ENCODE measurements at places on chromosomes 12 and 14.

DNA sequence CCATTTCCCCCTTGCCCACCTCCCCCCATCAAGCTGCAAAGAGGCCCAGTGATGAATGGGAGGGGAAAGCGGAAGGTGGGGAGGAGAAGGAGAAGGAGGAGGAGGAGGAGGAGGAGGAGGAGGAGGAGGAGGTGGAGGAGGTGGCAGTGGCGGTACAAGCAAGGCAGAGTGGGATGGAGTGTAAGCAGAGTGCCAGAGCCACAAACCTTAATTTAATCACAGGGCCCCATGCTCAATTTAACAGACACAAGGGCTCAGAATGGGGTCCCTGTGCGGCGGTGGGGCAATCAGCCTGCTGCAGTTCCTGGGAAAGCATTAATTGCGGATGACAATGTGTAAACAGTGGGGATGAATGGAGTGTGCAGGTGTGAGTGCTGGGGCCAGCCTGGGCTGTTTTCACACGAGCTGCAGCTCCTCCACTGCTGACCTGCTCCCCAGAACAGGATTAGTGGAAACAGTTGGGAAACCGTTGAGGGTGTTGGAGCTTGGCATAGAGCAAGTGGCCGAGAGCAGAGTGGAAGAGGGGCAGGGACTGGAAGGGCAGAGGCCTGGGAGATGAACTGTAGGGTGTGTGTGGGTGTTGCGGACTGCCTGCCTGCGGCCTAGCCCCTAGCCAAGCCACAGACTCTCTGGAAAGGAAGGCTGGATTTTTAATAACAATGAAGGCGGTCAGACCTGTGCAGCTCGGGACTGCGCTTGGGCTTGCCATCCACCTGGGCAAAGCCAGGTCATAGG lies 36.4 kb upstream of the SMOC1 start:
- DNase-seq, result no peak

DNA sequence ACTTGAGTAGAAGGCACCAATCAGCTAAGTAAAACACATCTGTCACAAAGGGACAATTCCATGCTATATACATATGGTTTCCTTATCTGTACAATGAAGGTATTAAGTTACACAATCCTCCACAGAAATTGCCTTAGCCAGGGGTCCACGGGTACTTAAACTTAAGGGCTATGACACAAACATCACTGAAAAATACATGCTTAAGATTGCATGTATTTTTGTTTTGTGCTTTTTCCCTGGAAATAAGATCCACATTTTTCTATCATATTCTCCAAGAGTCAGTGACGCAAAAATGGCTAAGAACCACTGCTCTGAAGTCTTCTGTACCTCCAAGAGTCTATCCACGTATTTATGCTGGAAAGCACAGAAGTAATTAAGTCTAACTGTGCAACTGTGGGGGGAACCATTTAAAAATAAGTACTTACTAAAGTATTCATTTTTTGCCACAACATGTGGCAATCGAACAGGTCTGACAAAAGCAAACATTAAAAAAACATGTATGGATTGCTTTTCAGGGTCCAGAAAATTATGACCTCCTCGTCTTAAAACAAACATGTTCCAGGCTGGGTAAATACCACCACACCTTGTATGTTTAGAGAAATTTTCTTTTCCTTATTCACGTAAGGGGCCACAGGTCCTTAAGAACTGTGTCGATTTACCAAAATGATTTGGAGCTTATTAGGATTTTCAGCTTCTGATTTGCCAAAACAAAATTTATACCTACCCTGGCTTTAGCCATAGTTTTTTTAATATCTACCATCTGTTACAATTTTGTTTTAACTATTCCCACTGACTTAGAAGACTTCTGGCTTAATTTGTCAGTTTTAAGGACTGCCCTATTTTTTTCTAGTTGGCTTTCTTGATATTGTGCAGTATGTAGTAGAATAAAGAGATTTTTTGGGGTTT lies 2.8 kb downstream of the SLC38A2 start:
- no peak for DNase-seq

- DNase-seq, result no peak
Measured at GRCh38 chr12:92987846-92988621, 58.9 kb upstream of the EEA1 start.

- no peak for DNase-seq
Measured at GRCh38 chr12:120944645-120945217, 33.6 kb upstream of the HNF1A start.

- DNase-seq, result no peak
Measured at GRCh38 chr12:123962513-123962912, 10.1 kb downstream of the CCDC92 start.

DNA sequence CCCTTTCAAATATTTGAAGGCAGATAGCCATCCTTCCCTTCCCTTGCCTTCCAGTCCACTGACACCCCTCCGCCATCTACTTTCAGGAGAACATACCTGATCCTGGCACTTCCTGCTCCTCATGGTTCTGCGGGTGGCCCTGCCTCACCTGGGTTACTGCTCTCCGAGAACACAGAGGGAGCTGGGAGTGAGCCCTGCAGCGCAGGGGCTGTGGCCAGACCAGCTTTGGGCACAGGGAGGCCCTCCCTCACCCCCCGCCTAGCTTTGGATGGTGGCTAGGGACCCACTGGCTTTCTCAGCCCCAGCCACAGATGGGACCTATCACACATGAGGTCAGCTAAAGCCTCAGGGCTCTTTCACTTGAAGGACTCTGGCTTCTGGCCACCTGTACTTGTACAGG lies 12.4 kb downstream of the IQSEC3 start:
- DNase-seq, result no peak

- no peak for DNase-seq
Measured at GRCh38 chr12:127245437-127245836, 1021.5 kb upstream of the TMEM132C start.

DNA sequence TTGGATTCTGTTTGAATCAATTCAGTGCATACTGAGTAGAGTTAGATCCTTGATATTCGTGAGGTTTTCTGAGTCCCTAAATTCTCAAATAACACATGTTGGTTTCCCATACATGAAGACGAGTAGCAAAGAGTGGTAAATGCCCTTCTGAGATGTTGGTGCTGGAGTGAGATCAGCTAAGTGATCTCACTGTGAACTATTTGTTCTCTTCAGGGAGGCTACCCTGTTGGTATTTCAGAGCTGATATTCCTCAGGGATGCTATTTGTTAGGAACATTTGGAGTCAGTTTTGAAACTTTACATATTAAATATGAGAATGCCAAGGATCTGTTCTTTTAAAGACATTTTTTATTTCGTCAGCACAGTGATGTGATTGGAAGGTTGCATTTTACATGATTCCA lies 54.7 kb downstream of the SUSD6 start:
- no peak for DNase-seq

- no peak for DNase-seq
Measured at GRCh38 chr12:44885902-44886301, 9.8 kb upstream of the NELL2 start.

- DNase-seq, result no peak
Measured at GRCh38 chr12:114757684-114758325, 73.8 kb upstream of the TBX3 start.

GRCh38 chr14:42437809-42438208 lies 831.1 kb downstream of the LRFN5 start:
- DNase-seq, result no peak

GRCh38 chr12:131380220-131380964 lies 330.5 kb upstream of the SFSWAP start:
- no peak for DNase-seq

DNA sequence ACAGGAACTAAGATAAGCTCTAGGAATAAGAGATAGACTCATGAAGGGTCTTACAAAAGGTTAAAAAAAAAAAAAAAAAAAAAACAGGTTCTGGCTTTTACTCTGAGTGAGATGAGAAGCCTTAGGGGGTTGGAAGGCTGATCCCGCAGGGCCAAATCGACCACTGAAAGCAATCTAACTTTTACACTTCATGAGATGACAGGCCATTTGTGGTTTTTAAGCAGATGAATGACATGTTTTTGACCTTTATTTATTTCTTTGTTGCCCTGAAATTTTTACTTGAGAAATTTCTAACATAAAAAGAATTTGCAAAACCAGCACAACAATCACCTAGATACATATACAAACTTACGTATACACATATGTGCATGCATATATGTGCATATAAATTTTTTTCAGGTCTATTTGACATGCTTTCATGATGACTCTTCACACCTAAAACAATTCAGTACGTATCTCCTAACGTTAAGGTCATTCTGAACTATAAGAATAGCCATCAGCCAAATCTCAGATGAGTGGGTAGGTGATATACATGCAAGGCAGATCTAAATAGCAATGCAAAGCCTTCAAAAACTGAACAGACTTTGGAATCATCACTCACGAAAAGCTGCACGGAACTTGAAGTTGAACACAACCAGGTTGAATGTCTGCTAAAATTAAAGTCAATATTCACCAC lies 87.0 kb downstream of the R3HDM2 start:
- DNase-seq, result no peak

- DNase-seq, result no peak
Measured at GRCh38 chr12:19760611-19761010, 321.3 kb downstream of the AEBP2 start.

Measured in skin of body (tissue), 3 donors.